ENCODE measurements at places on chromosomes 2 and 18.
A peak's percentile ranks its signal among the peaks of the same experiment; 100 is the strongest.

GRCh38 chr2:72605836-72606442, 219.9 kb downstream of the EXOC6B start:
- no peak for DNase-seq

GRCh38 chr2:88641330-88641729, 14.1 kb upstream of the EIF2AK3 start:
- DNase-seq = no peak

DNA sequence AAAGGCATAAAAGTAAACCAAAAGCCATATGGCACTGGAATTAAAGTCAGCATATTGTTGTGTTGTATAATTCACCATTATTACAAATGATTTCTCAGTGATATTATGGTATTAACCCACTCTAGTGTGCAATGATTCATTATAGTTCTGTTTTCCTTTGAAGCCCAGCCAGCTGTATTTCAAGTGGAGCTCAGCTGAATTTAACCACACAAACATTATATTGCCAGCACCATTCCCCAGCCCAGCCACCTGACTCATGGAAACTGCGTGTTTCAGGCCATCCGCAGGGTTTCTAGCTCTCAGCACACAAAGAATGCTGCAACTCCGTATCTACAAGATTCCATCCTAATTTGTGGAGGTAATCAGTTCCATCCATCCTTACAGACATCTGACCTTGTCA, 166.8 kb upstream of the CHAC2 start:
- no peak for DNase-seq

GRCh38 chr2:79906139-79906890, 393.5 kb downstream of the CTNNA2 start:
- no peak for DNase-seq

DNA sequence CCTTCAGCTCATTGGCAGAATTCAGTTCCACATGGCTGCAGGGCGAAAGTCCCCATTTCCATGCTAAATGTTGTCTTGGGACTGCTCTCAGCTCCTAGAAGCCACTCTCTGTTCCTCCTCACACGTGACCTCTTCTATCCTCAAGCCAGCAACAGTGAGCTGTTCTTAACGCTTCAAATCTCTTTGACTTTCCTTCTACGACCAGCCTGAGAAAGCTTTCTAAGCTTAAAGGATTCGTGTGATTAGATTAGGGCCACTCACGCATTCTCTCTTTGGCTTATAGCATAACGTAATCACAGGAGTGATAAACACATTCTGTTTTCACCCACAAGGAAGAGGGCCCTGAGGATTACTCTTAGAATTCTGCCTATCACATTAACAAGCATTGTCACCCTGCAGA, 29.8 kb upstream of the LAMA1 start:
- no peak for DNase-seq

GRCh38 chr2:230969659-230970015, 26.3 kb upstream of the SPATA3 start:
- DNase-seq = no peak

- no peak for DNase-seq
These were observed 50.6 kb upstream of the DCC start for GRCh38 chr18:52289392-52289791.

DNA sequence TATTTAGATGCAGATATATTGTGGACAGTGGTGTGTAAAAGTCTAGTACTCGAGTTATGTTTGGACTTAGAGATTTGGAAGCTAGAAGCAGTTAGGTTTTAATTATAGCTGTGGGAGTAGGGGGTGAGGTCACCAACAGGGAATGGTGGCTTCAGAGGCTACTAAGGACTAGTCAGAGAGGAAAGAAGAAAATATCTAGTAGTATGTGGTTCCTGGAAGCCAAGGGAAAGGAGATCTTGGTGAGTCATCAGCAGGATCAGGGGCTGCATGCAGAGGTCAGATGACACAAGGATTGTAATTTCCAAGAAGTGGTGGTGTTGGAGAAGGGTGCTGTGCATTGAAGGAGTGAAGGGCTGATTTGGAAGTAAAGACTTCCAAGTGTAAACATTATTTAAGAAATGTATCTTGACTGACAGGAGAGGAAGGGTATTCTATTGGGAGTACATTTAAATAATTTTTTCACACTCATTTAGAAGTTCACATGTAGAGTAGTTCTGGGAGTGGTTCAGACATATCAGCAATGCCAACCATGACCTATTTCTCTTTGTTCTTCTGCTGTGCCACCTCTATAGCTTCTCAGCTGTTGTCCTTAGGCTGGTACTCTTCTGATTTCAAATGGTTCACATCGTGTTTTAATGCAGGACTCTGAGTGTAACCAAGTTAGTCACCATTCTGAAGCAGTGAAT, 59.1 kb downstream of the ACSL3 start:
- DNase-seq = no peak

DNA sequence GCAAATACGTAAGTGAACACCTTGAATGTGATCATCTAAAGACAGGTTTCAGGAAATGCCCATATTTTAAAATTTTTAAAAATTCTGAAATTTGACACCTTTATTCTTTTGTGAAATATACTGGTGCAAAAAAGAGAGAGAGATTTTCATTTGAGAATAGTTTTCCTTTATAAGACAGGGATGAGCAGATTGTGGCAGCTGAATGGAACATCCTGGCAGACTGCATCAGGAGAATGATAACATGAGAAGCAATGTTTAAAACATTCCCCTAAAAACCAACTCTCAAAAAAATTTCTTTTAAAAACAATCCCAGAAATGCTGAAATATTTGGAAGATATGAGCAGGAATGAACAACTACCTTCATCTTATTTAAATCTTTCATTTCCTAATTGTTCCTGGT, 744.8 kb upstream of the ID2 start:
- no peak for DNase-seq

DNA sequence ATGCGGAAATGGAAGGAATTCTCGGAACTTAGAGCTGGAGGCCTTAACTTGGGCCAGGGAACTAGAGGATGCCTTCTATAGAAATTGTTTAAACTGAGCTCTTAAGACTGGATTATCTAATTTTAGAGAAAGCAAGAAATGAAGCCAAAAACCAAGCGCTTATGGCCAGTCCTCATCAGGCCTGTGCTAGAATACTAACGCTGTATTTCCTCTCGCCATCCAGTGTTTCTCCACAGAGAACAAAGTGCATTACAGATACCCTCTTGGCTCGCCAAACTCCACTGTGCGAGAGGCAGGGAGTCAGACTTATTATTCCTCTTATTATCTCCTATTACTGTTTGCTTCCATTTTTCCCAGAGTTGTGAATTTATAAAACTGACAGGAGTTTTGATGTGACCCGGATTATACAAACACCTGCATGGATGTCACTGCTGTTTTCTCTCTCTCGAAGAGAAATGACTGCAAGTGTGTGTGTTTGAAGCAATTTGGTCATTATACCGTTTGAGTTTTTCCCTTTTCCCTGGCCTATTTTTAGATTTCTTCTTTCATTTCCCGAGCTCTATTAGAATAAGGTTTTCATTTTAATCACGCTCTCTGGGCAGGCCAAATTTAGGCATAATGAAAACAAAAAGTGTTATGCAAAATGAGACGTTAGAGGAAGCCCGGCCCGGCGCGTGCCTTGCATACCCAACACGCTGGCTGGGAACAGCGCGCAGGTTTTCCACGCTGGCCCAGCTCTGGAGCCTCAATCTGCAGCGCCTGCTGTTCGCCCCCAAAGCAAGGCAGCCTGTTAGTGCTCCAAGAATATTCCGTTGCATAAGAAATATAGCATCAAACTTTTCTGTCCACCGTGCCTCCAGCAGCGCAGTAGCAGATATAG, 103.3 kb downstream of the ALK start:
- DNase-seq = no peak

DNA sequence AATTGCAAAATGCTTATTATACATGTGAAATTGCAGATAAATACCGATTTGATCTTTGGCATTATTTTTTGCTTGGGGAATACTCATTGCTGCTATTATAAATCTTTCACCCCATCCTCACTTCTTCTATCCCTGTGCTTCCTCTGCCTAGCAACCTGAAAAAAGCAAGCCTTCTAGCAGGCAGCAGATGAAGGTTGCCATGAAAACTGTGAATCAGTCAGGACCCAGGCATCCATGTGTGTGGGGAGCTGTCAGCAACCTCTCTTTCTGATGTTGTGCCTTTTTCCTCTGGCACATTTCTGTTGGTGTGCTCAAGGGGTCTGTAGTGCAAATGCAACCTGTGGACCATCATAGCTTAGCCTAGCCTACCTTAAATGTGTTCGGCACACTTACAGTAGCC, 364.2 kb downstream of the LRRTM1 start:
- DNase-seq = no peak

GRCh38 chr18:3415110-3415509, 34.9 kb upstream of the TGIF1 start:
- no peak for DNase-seq

GRCh38 chr2:101815739-101816391, 118.4 kb downstream of the MAP4K4 start:
- no peak for DNase-seq

DNA sequence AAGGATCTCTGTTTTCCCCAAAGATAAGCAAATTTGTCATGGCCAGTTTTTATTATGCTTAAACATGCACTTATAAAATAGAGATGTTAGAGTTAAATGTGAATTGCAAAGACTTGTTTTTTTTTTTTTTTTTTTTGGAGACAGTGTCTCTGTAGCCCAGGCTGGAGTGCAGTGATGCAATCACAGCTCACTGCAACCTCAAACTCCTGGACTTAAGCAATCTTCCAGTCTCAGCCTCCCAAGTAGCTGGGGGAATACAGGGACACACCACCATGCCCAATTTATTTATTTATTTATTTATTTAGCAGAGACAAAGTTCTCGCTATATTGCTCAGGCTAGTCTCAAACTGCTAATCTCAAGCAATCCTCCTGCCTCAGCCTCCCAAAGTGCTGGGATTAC, 15.1 kb downstream of the PHOSPHO2 start:
- DNase-seq = no peak

- DNase-seq = no peak
These were observed 40.3 kb upstream of the ATP8B1 start for GRCh38 chr18:57843386-57843785.

DNA sequence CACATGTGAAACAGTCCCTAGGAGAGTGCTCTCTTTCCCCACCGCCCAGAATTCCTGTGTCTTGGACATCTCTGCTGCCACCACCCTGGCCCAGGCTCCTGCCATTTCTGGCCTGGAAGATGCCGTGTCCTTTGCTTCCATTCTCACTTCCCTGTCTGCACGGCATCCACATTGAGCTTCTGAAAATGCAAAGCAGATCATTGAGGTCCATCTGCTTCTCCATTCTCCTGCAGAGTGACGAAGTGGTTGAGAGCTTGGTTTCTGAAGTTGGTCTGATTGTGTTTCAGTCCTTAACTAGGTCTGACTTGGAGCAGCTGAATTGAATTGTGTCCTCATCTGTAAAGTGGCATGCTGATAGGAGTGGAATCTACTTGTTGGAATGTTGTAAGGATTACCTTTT, 98.7 kb upstream of the MGAT5 start:
- DNase-seq = no peak

- DNase-seq = peak; percentile 26
These were observed 102.8 kb downstream of the PXDN start for GRCh38 chr2:1641523-1641922.

- no peak for DNase-seq
These were observed 65.9 kb downstream of the PDE11A start for GRCh38 chr2:178006710-178007109.

DNA sequence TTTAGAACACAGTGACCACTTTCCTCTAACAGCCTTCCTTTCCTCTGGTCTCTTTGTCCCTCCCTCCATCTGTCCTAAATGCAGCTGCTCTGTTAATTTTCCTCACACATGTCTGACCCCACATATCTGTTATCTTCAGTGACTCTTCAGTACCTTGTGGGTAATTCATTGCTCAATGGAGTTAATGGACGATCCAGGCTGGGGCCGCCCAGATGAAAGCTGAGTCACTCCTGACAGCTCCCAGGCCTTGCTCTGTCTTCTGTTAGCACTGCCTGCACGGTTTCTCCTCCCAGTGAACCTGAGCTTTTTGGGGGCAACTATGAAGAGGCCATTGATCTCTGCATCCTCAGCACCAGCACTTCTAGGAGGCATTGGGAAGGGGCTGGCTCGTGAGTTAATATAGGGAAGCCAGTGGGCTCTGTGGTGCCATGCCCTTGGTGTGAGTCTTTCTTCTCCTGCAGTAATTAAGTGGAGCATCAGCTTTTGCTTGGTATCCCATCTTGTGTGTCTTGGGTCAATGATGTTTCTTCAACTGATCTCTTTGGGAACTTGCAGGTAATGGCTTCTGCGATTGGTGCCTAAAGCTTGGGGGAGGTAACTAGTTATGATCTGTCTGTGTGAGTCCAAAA, 67.3 kb downstream of the SNORC start:
- no peak for DNase-seq

- DNase-seq = no peak
These were observed 15.3 kb downstream of the SEH1L start for GRCh38 chr18:12963069-12963468.

DNA sequence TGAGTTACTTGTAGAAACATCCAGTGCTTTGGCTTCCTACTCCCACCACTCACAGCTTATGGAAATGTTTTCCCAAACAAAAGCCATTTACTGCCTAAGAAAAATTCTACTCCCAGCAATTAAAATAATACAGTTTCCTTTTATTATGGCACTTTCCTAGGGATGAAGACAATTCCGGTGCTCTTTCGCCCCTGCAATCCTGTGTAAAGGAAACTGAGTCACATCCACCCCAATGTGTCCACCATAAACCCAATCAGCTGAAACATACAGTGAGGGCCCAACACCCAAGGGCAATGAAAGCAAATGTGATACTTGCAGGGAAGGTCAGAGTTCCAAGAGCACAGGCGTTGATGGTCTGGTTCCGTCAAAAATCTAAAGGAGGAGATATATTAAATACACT, 62.0 kb upstream of the ST3GAL5 start:
- no peak for DNase-seq

- DNase-seq = no peak
These were observed 310.5 kb downstream of the SATB2 start for GRCh38 chr2:199147216-199147615.

GRCh38 chr2:105567996-105568494, 169.2 kb upstream of the FHL2 start:
- DNase-seq = no peak

- DNase-seq = peak; percentile 39
These were observed 74.9 kb downstream of the ACKR3 start for GRCh38 chr2:236644502-236644911.

DNA sequence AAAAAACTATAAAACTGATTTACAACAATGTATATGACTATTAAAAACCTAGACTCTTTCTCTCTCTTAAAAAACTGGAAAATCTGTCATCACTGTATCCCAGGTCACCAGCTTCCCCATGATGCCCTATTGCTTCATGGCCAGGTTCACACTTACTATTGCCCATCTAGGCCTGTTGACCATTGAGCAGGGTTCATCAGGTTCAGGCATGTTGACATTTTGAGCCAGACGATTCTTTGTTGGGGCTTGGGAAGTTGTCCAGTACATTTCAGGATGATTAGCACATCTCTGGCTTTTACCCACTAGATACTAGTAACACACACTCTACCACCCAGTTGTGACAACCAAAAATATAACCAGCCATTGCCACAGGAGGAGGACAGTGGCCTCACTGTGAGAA, 26.9 kb upstream of the RAB27B start:
- no peak for DNase-seq
